ENCODE measurements at places on chromosomes 4 and X. TPM values are rescaled to one million over a fixed set of nuclear protein-coding genes. Genes with fewer than 3 reads are reported as not detected.

CCDC158 gene
- total RNA-seq, result 20.0 TPM

DNA sequence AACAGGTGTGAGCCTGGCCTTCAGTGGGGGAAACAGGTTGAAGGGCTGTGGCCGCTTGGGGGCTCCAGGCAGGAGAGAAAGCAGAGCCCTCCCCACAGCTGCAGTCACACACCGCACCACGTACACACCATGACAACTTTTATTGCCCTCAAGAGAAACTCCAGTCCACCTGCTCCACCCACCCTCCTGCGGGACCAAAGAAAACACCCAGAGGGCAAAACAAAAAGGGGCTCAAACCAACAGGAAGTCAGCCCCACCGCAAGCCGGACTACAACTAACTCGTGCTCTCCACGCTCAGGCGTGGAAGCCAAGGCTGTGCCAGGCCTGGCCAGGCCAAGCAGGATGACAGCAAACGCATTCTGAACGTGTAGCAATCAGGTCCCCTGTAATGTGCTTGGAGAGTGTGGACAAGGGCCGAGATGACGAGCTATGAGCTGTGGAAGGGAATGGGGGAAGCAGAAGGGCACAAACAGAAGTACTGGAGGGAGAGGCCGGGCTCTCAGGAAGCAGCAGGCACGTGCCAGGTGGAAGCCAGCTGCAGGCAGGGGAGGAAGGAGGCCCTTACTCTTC is 12.7 kb downstream of the SLC6A8 start:
- no peak for DNase-seq

DNA sequence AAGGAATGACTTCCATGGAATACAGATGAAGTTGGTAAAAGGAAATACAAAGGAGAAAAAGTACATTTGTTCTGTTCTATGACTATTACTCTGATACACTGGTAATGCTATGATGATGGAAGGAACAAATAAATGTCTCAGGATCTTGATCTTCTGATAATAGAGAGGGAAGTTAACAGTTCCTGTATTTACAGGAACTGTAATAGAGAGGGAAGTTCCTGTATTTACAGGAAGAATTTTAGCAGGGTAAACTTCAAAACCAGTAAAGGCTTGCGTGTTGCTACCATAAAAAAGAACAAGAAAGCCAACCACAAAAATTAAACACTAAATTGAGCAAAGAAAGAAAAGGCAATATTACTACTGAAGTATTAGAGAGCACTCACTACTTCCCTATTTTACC is 91.7 kb upstream of the HPGD start:
- DNase-seq, result no peak

- DNase-seq, result no peak
Measured at GRCh38 chr4:121379276-121379675, 1.5 kb downstream of the QRFPR start.

- no peak for DNase-seq
Measured at GRCh38 chr4:162241857-162242256, 78.1 kb upstream of the FSTL5 start.

VEGFD gene
- 1.5 TPM for total RNA-seq

ITGB1BP2 gene
- total RNA-seq, result 6.1 TPM

DNA sequence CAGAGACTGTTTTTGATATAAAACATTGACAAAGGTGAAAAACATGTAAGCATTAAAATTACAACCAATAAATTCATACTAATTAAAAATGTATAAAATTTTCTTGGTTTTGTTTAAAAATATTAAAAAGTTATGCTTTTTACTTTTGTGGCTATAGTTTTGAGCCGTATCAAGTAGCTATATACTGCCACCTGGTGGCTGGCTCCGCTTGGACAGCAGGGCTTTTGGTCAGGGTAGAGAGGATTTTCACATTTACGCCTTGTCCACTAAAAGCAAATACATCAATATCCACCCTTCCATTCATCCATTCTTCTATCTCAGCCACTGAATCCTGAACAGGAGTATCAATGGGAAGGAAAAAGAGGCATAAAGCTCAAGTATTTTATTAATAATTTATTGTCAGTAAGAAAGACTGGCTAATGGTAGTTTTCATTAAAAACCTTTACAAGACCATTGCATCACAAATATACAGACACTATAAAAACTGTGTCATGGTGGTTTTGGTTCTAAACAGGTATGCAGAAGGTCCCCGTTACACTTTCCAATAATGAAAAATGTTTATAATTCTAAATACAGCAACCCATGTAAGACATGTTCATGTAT is 32.1 kb upstream of the MTNR1A start:
- DNase-seq, result peak; percentile 89

GRCh38 chr4:67762086-67762485 is 7.9 kb upstream of the GNRHR start:
- no peak for DNase-seq

- peak; percentile 90 for DNase-seq
Measured at GRCh38 chr4:3655963-3656362, 110.2 kb upstream of the ADRA2C start.

MSX1 gene
- 0.99 TPM for total RNA-seq

DNA sequence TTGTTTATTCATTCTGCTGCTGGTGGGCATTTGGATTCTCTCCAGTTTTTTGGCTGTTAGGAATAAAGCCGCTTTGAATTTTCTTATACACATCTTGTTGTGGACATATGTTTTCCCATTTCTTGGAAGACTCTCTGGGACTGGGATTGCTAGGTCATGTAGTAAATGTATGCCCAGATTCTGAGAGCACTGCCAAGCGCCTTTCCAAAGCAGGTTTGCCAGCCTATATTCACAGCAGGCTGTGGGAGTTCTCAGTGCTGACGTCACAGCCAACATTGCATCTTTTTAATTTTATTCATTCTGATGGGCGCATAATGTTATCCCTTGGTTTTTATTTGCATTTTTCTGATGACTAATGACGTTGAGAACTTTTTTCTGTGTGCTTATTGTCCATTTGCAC is 24.1 kb downstream of the TMEM271 start:
- DNase-seq, result no peak

DNA sequence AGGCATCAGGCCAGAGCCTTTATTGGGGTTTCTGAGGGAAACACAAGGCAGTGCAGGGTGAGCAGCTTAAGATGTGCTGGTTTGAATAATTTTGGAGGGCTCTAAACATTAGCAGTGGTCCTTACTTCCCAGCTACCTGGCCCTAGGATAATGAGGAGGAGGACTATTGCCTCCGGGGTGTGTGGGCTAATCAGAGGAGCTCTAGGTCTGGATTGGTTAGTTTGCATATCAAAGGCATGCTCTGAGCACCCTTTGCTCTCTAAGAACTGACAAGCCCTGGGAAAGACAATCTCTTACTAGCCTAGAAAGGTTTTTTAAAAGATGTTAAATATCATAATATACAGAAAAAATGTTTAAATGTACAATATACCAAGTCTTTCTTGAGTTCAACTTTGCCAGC is 58.4 kb downstream of the RXFP1 start:
- DNase-seq, result no peak

- DNase-seq, result no peak
Measured at GRCh38 chrX:11792461-11793421, 34.7 kb downstream of the MSL3 start.

DNA sequence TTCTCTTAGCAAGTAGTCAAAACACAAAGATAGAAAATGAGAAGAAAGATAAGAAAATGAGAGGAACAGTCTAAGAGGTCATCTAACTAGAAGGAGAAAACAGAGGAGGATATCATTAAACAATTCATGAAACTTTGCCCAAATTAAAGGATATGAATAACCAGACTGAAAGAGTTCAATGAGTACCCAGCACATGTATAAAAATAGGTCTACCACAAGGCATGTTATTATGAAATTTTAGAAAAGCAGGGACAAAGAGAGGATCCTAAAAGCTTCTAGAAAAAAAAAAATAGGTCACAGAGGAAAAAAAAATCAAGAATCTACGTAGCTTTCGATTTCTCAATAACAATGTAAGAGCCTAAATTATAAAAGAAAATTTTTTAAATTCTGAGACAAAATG is 118.5 kb downstream of the WDFY3 start:
- DNase-seq, result no peak

NR0B1 gene
- 60.6 TPM for total RNA-seq

- no peak for DNase-seq
Measured at GRCh38 chr4:16513876-16514275, 287.6 kb upstream of the TAPT1 start.

GRCh38 chr4:182886205-182886604 is 31.0 kb downstream of the DCTD start:
- no peak for DNase-seq

DNA sequence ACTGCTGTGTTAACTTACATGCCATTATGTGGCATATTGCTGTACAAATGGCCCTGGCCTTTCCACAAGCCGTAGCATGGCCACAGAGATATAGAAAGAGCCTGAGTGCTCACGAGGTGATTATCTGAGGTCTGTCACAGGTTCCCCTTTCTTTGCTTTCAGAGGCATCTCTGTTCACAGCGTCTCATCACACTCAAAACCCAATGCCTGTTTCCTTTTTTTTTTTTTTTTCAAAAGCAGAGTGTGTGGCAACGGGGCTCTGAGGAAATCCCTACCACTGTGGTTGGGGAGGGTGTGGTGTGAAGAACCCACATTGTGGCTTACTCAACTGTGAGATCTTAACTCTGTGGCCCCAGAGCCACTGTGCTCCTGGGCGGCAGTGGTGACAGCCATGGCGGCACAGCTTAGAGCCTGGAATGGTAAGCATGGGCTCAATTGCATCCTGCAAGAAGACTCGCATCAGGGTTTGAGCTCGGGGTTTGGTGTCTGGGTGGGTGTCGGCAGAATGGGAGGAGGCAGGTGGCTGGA is 30.8 kb downstream of the RTL5 start:
- no peak for DNase-seq

- DNase-seq, result no peak
Measured at GRCh38 chr4:168398589-168398988, 80.0 kb upstream of the DDX60 start.

DNA sequence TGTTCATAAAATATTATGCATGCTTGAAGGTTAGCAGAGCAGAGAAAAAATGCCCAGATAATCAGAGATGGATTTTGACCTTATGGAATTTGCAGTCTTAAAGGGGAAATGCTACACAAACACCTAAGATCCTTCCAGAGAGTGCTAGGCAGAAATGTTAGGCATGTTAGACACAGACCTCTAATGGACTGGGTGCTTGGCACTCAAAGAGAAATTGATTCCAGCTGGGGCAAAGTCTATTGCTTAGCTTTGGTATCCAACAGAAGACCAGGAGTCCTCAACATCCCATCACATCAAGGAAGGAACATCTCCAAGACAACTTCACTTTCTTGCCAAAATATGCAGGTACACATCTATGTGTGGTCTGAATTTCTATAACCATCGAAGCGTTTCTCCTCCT is 32.2 kb upstream of the PPARGC1A start:
- no peak for DNase-seq

AFM gene
- not detected for total RNA-seq

RASL11B gene
- 25.5 TPM for total RNA-seq

PGAM4 gene
- not detected for total RNA-seq

- DNase-seq, result no peak
Measured at GRCh38 chr4:96193061-96193460, 353.2 kb downstream of the PDHA2 start.

MTMR8 gene
- total RNA-seq, result 3.0 TPM

DNA sequence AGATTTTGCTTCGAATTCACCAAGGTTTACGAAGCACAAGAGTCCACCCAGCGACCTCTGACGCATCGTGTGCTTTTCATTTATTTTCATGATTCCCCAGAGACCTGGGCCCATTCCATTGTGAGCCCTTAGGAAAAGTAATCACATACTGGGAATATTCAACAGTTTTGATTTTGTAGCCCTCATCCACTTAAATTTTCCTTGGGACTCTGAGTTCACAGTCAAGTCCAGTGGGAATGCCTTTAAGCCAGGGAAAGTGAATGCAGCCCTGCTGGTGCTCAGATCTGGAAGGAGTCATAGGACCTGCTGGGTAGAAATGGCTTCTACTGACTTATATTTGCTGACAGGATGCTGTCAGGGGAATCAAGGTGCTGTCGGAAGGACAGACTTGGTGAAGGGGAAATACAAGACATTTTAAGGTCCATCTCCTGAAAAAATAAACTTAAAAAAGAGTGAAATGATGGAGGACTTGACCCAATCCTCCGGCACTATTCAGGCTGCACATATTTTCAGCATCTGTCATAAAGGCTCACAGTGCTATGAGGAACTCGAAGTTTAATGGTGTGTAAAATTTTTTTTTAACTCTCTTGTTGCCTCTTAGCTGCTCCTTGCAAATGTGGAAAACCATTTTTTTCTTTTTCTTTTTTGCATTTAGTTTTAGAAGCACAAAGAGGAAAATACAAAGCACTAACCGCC is 204.9 kb downstream of the MID1 start:
- no peak for DNase-seq

- no peak for DNase-seq
Measured at GRCh38 chr4:181108237-181108636, 1135.0 kb upstream of the TENM3 start.

SEC24B gene
- total RNA-seq, result 38.6 TPM

ZFP92 gene
- 2.2 TPM for total RNA-seq

GRCh38 chrX:24146283-24146949 is 3.1 kb upstream of the ZFX start:
- no peak for DNase-seq

DNA sequence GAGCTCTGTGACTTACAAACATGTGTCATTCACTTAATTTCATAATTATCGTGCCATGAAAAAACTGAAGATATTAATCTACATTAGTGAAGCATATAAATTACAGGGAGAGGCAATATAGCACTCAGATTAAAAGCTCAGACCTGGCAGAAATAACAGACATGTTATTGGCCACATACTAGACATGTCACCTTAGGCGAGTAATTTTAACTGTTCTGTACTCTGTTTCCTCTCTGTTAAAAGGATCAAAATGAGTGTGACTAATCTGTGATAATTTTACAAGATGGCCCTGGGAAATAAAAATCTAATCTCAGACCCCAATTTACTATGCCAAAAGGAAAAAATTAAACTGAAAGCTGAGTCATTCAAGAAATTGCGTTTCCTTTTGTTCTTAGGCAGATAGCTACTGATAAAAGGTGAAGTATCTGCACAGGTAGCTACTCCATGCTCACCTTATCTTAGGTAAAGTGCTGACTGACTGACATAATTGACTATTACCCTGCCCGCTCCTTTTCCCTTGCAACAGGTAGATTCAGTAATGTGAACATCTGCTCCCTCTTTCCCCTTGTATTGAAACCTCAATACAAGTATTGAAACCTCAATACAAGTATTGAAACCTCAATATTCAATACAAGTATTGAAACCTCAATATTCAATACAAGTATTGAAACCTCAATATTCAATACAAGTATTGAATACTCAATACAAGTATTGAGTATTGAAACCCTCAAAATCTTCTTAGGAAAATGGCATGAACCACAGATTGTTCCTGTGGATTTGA is 33.2 kb downstream of the RELL1 start:
- no peak for DNase-seq

NPNT gene
- total RNA-seq, result 5.4 TPM

DNA sequence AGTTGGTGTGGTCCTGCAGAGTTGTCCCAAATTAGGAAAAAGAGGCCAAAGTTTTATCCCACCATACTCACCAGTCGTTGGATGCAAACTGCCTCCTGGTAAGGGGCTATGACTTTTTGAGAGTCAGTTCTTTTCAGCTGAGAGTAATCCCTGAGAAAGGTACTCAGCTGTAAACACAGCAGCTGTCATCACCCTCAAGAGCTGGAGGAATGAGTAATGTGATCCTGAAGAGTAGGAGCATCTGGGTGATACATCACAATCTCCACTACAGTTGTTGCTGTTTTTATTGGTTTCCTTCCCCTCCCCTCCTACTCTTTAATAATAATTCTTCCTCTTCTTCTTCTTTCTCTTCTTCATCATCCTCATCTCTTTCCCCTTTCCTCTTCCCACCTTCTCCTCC is 5.7 kb downstream of the MAGEE1 start:
- DNase-seq, result no peak

TLR8 gene
- 0.08 TPM for total RNA-seq
